ENCODE measurements at places on chromosomes 7 and 10.

- no peak for DNase-seq
Observed at GRCh38 chr10:34918060-34918775, 103.1 kb upstream of the PARD3 start.

DNA sequence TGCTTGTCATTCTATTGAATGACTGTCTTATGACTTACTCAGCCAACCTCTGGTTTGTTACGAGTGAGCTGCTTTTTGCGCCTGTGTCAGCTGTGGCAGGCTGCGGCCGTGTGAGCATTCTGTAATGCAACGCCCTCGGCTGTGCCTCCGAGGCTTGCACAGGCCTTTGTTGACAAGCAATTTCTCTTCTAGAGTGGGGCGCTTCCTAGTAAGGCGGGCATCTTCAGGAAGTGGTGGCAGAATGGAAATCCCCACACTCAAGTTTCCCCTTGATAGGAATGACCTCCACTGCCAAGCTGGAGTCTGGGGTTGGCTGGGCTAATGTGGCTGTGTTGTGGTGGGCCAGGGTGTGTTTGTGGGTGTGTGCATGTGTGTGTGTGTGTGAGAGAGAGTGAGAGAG, 20.2 kb upstream of the TMEM178B start:
- no peak for DNase-seq

GRCh38 chr10:681670-682318, 7.7 kb downstream of the DIP2C start:
- no peak for DNase-seq

GRCh38 chr10:93190372-93190771, 116.7 kb downstream of the CYP26A1 start:
- DNase-seq: no peak

DNA sequence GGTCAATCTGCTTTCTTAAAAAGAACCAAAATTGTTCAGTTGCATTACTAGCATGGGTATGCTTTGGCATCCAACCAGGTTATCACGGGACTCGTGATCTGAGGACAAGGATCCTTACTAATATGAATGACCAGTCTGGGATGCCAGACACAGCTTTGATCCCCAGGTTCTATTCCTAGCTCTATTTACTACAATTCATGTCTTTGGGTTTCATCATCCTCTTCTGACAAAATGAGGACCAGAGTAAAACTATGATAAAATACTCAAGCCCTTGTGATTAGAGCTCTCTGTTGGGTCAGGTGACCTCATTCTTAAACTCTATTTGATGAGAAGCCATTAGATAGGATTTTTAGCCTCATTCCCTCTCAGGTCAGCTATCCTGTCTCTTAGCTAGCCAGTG, 119.8 kb downstream of the SLC25A13 start:
- DNase-seq: no peak

GRCh38 chr10:92239151-92239599, 51.7 kb downstream of the CPEB3 start:
- no peak for DNase-seq

DNA sequence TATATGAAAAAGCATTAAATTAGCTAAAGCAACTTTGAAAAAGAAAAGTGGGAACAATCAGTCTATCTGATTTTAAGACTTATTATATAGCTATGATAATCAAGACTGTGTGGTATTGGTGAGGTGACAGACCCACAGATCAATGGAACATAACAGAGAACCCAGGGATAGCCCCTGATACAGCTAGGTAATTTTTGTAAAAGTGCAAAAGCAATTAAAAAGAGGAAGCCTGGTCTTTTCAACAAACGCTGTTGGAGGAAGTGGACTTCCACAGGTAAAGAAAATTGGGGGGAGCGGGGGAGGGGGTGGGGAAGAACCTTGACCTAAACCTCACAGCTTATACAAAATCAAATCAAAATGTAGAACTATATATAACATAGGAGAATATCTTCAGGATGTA, 45.4 kb downstream of the GNA12 start:
- DNase-seq: no peak

- DNase-seq: no peak
Observed at GRCh38 chr7:28560767-28561166, 148.4 kb downstream of the CREB5 start.

GRCh38 chr7:111654343-111654742, 92.1 kb upstream of the IMMP2L start:
- no peak for DNase-seq

DNA sequence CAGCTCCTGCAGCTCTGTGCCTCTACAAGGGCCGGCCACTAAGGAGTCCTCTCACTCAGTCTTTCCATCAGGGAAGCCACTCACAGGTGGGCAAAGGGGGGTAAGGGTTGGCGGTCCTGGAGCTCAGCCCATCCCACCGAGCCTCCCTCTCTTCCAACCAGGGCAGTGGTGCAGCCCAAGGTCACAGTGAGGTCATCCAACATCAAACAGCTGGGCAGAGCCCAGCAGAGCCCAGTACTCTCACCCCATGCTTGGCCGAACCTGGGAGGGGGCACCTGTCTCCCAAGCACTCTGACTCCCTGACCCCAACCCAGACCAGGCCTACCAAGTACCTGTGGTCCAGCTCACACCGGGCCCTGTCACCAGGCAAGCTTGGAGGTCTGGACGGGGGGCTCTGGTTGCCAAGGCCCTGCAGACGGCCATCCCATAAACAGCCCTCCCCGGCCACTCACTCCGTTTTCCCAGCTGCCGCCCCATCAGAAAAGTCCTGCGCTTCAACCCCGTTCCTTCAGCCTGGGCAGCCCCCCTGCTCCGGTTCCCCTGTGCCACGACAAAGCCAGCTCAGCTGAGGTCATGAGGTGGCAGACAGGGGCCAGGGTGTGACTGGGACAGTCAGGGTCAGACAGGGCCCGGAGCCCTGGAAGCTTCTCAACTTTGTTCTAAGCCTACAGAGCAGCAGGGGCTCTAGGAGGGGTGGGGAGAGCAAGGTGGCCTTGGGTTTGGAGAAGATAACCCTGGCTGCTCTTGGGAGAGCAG, 27.5 kb downstream of the PDGFA start:
- no peak for DNase-seq

DNA sequence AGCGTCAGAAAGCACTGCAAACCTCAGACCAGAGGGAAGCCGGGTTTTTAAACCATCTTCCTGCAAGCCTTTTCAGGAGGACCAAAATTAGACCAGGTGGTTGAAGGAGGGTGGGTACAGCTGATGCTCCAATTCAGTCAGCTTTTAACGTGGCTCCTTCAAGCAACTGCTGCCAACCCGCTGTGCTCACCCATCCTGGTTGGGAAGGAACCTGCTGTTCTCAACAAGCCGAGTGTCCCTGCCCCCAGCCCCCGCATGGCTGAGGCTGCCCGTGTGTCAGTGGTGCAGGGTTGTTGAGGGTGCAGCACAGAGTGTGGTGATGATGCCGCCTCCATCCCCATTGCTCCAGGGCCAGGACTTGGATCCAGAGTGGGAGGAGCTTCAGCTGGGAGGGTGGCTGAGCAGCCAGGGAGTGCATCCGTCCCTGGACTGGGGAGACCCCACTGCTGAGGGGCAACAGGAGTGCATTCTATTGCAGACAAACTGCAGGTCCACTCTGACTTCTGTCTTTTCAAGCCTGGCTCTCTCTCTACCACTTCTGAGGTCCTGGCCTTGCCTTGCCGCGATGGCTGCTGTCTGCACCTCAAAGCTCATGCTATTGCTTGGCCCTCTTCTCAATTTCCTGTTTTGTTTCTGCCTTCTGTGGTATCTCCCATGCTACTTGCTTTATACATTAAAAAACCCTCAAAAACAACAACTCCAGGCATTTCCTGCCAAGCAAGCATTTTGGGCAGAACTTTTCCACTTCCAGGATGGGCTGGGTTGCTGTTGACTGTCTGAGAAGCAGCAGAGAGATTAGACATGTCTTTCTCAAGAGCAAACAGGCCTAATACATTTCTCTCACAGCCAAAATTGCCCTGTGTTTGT, 134.7 kb downstream of the DNAJB6 start:
- no peak for DNase-seq

- no peak for DNase-seq
Observed at GRCh38 chr10:16527452-16527851, 5.8 kb upstream of the C1QL3 start.

- no peak for DNase-seq
Observed at GRCh38 chr7:159012353-159013069, 132.2 kb downstream of the VIPR2 start.

- DNase-seq: no peak
Observed at GRCh38 chr7:44259547-44260457, 59.0 kb downstream of the YKT6 start.

DNA sequence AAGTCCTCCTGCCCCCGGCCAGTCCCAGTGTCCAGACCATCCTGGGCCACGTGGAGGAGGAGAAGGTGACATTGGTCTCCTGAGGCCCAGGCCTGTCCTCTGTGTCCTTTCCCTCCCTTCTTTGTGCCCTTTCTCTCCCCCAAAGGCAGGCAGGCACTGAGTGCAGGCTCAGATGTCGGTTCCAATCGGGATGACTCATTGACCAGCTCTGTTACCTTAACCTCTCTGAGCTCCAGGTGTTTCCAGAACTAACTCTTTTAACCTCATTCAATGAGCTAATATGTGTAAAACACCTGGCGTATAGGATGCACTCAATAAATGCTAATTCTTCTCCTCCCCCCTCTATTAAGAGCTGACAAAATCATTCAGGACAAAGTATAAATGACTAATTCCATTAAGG, 25.7 kb downstream of the MACROH2A2 start:
- DNase-seq: no peak

DNA sequence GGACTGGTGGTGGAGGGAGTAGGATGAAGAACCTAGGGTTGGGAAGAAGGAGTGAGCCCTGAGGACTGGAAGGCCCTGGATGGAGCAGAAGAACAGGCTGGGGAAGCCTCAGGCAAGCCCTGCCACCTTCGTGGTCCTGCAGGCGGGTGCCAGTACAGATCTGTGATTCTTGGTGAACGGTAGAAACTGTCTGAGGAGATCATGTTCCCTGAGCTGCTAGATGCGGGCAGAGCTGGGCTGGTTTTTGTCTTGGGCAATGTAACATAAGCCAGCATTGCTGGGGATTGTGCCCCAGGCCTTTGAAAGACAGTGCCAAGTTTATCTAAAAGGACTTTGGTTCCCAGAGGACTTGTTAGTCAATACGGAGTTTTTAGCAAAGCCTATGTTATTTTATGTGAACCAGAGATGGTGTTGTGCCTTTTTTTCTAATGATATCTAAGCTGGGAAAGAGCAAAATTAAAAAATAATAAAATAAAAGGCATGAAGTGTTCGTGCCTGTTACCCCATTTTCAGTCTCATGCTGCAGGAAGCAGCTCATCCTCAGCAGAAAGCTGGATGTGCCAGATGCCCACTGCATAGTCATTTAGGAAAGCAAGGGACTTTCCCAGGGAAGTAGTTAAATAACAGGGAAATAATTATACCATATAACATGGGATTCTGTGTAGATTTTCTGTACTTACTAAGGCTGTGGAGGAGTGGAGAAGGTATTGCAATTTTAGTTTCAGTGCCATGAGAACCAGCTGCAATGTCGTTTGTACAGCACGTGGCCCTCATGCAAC, 24.4 kb upstream of the FIGNL1 start:
- no peak for DNase-seq

DNA sequence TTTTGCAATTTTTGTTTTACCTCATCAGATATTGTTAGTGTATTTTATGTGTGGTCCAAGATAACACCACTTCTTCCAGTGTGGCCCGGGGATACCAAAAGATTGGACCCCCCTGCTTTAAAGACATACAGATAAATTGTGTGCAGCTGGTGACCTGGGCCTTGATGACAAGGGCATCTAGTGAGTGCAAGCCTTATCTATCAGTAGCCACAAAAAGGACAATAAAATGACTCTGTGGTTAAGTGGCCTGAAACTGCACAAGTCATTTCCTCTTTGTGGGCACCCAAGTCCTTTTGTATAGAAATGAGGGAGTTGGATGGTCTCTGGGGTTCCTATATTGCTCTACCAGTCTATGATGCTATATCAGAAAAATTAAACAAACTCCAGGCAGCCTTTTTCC, 98.1 kb downstream of the PARD3 start:
- DNase-seq: no peak

DNA sequence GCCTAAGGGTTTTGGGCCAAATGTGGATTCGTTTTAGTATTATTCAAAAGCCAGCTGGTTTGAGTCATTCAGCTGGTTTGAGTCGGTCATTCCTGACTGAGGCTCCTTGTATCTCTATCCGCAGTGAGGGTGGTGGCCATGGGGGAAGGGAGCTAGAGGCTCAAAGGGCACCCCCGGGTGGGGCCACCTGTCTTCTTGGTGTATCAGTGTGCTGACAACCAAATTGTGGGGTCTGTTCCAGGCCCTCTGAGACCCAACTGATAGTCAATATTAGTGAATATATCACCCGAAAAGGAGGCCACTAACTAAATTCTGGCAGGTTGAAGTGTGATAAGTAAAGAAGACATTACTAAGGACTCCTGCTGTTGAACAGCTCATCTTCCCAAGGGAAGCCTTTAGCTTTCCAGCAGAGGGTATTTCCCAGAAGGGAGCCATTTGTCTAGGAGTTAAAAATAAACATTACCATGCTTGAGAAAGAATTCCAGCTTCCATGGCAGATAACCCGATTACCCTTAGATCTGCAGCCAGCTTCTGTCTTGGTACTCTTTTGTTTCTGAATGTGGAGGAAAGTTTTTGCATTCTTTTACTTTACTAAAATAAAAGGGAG, 29.9 kb upstream of the DDX50 start:
- DNase-seq: no peak

GRCh38 chr7:1563981-1564602, 5.7 kb downstream of the PSMG3 start:
- no peak for DNase-seq

GRCh38 chr7:4343272-4344247, 338.5 kb upstream of the FOXK1 start:
- DNase-seq: no peak

DNA sequence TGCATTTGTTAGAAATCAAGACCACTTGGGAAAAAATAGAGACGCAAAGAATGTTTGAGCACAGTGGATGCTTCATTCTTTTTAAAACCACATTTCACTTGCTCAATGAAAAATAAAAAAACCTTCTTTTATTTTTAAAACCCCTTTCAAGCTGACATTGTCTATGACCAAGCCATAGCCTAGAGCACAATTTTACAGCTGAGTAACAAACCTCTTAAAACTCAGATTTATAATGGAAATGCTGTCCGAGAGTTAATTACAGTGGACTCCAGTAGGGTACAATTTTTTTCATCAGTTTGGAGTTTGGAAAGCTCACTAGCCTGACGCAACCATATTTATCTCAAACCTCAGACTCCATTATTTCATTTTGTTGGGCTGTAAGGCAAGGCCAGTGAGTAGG, 116.3 kb downstream of the RNLS start:
- DNase-seq: no peak

DNA sequence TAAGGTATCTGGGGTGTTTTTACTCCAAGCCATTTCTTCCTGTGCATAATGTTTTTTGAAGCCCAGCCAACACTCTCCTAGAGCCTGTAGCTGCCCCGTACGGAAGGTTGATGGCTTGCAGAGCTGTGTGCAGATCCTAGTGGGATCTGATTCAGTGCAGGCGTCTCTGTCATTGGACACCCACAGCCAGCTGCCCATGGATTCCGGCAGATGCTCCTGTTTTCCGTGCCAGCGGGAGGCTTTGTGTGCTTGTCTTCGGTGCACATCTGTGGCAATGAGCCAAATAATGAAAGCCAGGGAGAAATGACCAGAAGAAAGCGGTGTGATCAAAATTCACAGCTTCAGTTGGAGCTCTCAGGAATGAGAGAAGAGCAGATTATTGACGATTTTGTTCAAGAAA, 426.4 kb downstream of the TYW1 start:
- no peak for DNase-seq

- no peak for DNase-seq
Observed at GRCh38 chr10:125344573-125345171, 184.3 kb upstream of the CTBP2 start.

- no peak for DNase-seq
Observed at GRCh38 chr7:31744294-31744874, 57.4 kb downstream of the PPP1R17 start.
